AG10803 (cell line): ENCODE measurements at places on chromosomes 3 and 15.

DNA sequence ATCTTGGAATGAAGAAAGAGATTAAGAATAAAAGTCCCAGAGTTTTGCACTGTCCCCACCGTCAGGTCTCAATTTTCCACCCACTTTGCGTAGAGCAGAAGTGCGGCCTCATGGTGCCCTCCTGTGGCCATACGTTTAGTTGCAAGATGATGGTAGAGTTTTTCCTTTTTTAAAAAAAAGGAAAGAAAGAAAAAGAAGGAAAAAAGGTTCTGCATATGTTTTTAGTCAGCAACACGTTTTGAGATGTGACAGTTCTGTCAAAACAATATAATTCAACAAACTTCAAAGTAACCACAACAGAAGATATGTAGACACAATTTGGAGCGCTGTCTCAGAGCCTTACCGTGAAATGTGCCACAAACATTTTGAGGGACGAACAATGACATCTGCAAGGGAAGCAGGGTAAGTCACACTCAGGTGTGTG is 24.6 kb downstream of the EBLN2 start:
- DNase-seq: peak; percentile 43

- peak; percentile 88 for DNase-seq
Measured at GRCh38 chr3:124858275-124858674, 28.9 kb downstream of the ITGB5 start.

- no peak for DNase-seq
Measured at GRCh38 chr3:138653567-138653966, 45.0 kb downstream of the FAIM start.

GRCh38 chr3:152893647-152894046 is 58.7 kb downstream of the P2RY1 start:
- DNase-seq: no peak

GRCh38 chr3:101009386-101009785 is 16.2 kb upstream of the ABI3BP start:
- DNase-seq: peak; percentile 26

DNA sequence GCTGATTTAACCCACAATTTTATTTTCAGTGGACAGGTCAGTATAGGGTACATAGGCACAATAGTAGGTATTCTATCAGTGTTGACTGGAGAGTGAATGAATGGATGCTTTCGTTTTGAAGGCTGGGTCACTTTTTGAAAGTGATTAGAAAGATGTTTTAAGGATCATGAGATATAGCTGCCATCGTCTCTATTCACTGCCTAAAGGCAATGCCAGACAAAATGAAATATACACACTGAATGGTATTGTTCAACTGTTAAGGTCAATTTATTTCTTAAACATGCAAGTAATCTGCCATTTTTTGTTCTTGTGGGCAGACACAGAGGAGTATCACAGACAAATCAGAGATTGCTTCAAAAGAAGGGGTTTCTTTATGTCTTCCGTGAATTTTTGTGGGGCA is 395.3 kb downstream of the VGLL3 start:
- no peak for DNase-seq

GRCh38 chr3:172673210-172673679 is 37.6 kb downstream of the NCEH1 start:
- DNase-seq: peak; percentile 79

DNA sequence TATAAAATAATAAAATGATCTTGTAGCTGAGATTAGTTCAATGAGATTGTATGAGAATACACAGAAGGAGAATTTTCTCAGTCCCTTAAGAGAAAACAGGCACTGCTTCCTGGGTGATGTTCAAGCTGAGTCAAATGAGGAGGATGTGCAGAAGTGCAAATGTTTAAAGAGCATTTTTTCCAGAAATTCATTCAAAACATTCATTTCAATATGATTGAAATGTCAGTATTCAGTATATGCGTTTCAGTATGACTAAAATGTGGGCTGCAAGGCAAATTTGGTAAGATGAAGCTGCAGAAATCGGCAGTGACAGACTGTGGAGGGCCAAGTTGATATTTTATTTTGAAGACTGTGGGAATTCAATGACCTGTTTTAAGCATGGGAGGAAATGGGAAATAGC is 19.3 kb upstream of the PYDC2 start:
- no peak for DNase-seq

DNA sequence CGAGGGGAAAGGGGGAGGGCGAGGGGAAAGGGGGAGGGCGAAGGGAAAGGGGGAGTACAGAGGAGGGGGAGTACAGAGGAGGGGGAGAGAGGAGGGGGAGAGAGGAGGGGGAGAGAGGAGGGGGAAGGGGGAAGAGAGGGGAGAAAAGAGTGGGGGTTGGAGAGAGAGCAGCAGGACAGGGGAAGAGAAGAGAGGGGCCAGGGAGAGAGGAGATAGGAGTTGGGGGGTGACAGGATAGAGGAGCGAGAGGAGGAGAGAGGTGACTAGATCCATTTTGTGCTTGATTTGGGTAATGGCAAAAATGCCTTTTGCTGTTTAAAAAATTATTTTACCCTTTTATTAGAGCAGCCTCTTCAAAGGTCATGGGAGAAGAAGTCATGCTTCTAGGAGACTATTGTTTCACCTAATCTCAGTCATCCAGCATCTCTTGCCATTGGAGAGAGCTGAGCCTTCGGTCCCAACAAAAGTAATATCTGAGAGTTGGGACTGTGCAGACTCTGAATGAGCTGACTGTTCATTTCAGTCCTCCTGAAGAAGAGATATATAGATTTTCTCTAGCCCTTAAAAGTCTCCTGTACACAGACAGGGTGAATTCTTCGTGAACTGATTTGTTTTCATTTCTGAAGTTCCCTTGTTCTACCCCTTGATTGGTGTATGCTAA is 15.1 kb upstream of the TOP2B start:
- no peak for DNase-seq

DNA sequence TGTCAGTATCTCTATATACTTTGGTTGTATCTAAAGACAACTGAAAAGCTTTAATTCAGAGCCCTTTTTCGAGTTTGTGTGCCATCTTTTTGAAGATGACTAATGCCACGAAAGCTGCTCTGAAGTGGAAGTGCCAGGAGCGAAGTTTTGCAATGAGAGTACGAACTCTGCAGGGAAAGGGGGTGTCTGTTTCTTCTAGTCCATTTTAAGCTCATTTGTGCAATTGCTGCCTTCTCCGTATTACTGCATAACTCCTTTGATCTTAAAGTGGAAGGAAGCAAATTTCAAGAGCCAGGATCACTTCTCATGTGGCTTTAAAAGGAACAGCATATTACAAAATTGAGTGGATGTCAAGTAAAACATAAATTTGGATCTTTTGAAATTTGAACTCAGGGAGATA is 245.3 kb downstream of the FEZF2 start:
- DNase-seq: peak; percentile 65

DNA sequence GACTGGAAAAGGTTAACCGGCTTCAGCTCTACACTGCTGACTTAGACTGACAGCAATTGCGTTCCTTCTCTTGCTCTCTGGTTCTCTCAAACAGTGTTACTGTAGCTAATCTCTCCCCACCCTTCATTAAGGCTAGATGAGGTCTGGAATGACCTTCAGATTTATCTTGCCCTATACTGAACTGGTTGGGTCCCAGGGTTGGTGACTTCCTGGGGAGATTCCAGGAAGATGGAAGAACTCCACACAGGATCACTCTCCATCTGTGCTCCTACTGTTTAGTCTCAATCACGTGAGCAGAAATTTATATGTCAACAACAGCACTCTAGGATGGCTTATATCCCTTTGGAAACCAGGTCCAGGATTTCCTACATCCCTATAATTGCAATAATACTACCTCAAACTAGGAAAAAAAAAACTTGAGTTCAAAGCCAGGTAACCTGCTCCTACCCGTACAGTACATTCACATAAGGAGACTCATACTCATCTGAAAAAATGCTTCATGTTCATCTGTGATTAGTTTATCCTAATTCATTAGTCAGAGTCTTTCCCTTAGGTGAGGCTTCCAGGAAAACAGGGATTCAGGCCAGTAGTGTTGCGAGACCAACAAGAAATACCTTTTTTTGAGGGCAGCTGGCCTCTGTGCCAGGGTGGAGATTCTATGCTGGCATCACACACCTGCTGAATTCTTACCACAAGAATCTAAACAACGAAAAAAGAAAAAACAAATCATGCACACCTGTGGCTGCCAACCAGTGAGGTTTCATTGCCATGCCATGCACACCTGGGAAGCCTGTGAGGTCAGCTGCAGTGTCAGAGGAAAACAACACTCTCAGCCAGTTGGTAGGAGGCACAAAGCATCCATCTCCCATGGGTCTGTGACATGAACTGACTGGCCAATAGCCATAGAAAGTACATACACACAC is 297.3 kb downstream of the MECOM start:
- no peak for DNase-seq

- DNase-seq: no peak
Measured at GRCh38 chr3:183392186-183393034, 36.0 kb downstream of the MCF2L2 start.

DNA sequence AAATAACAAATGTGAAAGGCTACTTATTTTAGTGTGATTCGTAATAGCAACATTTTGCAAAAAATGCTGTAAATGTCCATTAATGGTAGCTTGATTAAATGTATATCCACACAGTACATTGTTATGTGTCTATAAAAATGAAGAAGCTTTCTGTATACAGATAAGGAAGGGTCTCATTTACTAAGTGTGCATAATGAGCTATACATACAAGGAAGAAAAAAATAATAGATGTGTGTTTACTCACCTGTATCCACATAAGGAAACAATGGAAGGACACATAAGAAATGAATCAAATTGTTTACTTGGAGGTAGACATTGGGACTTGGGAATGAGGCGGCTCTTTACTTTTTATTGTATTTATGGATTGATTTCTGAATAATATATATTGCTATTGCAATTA is 34.9 kb downstream of the MED12L start:
- no peak for DNase-seq

DNA sequence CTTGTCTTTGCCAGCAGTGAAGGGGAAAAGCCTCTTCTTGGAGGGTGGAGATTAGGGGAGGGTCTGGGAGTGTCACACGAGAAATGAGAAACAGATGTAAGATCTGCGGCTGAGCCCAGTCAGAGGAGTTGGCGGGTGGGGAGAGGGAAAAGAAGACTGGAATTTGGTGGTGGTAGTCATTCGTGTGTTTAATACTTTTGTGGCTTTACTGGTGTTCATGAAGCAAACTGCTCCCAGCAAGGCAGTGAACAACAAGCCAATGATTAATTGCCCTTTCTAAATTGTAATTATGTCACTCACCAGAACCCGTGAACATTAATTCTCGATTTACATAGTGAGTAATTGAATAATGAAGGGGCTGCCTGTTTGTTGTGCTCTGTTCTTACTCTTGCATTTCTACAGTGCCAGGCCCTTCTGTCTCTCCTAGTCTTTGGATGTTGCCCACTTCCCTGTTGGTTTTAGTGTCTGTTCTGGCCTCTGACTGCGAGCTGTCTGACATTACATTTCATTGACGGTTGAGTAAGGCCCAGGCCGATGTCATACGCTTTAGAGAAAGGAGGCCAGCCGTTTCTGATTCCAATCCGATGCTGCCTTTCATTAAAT is 78.0 kb downstream of the CHCHD6 start:
- DNase-seq: peak; percentile 95

GRCh38 chr3:195210266-195210973 is 60.5 kb downstream of the XXYLT1 start:
- DNase-seq: peak; percentile 97
